ENCODE measurements at places on chromosomes 6 and 20.

- DNase-seq = no peak
Measured at GRCh38 chr6:15989397-15989796, 139.5 kb upstream of the MYLIP start.

- DNase-seq = no peak
Measured at GRCh38 chr6:148867862-148868261, 121.0 kb downstream of the UST start.

DNA sequence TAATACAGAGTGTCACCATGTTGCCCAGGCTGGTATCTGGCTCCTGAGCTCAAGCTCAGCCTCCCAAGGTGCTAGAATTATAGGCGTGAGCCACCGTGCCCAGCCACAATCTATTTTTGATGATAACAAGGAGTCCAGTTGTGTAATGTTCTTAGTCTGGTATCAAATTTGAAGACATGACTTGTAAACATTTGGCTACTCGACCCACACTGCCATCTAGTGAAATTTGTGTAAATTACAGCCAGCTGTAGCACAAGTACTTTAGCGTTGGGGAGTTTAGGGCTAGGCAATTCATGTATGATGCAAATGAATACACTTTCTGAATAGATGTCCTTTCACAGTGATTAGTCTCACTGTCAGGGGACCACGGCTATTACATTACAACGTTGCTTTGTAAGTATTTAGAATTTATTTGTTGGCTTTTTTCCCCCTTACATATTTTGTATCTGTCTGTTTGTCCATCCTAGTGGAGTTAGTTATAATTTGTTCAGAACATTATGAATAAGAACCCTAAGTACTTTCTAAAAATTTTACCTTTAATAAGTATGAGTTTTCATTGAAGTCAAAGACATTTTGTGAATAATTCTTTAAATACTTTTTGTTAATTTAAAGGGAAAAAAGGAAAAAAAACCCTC, 139.7 kb downstream of the PRDM13 start:
- DNase-seq = peak; percentile 80

DNA sequence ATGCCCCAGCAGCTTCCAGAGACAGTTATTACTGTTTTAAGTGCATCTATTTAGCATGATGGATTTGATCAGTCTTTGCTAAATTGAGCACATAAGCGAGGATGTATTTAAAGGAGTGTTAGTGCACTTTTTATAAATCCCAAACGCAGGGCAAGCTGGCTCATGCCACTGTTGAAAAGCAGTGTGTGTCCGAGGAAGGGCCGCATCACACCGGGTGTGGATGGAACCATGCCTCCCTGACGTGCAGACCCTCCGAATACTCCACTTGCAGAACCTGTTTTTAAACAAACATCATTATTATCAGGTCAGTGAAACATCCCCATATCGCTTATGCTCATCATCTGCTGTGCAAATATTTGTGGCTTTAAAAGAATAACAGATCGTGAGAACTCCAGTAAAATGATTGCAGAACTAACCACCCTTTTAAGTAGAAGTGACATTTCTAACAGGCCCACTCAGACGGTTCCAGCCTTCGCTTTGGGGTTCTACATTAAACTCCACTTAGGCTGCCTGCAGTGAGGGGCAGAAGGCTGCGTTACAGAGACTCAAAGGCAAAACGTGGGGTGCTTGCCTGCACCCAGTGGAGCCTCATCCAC, 190.1 kb downstream of the CDH4 start:
- peak; percentile 33 for DNase-seq

- DNase-seq = peak; percentile 25
Measured at GRCh38 chr6:31659649-31660380, 763 bp downstream of the C6orf47 start.

- DNase-seq = peak; percentile 22
Measured at GRCh38 chr6:28117386-28118050, 6.9 kb upstream of the ZSCAN16 start.

DNA sequence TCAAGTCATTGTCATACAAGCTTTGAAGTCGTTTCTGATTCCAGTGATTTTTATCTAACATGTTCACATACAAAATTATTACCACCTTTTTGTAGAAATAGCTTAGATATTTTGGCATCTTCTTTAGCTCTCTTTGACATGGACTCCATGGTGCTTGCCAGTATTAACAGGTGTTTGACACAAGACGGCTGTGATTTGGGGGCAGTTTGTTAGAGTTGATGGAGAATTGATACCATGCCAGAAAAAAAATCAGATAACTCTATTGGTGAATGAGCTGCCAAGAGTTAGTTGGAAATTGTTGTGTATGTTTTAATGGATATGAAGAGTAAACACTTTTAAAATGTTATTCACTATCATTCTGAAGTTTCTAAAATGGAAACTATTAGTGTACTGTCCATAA, 146.6 kb upstream of the LAMP5 start:
- no peak for DNase-seq

DNA sequence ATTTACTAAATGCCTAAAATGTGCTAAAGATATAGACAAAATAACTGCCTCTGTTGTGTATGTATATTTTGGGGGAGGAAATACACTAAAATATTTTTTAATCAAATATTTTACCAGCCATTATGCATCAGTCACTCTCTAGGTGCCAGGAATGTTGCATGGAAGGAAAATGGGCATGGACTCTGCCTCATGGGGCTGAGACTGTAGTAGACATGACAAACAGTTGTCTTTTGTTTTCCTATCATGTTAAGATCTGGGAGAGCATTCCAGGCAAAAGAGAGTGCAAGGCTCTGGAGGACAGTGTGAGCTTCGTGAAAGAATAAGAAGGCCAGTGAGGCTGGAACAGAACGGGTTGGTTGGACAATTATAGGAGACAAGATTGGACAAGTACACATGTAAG, 26.5 kb downstream of the HLA-DOB start:
- DNase-seq = no peak

DNA sequence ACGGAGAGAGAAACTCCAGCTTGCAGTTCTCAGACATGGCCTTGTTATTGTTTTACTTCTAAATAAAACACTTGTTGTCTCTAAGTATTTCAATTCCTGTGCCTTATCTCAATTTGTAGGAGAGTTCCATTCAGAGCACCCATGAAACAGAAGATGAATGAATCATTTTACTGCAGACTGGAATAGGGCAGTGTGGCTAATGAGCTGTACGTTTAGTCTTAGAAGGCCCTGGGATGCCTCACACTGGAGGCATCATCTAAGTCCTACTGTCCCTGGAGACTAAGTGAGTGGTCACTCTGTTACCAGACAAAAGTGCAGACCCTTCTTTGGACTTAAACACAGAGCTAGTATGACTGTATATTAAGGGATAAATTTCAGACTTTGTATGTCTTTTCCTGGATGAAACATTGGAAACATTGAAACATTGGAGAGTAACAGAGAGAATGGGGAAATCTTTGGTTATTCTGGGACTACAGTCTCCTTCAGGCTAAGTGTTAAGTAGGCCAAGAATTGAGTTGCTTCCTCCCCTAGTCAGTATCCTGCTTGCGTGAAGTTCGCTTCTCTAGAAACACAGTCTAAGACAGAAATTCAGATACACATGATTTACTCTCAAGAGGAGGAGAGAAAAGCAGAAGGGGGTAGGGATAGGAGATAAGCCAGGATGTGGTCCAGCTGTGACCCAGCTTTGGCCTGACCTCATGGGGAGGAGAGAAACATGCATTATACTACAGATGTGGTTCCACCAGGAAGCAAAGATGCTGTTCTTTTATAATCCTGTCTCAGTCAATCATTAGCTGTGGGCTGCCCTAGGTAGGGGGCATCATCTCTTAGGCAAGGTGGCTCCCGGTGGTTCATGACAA, 167.4 kb upstream of the BMP2 start:
- no peak for DNase-seq

DNA sequence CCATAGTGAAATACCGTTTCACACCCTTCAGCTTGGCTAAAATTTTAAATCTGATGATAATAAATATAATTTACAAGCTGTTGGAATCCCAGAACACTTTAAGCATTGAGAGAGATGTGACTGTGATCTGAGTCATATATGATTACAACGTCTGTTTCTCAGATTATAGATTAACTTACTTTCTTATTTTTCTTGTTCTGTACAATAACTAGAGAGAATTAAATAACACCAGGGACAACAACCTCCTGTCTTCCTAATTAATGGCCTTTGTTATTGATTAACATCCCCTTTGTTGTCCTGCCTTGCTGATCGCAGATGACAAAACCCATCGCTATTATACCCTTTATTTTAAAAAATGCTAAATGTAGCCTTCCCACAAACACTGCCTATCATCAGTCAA, 87.8 kb upstream of the EZR start:
- no peak for DNase-seq

GRCh38 chr20:3990716-3991115, 24.6 kb downstream of the RNF24 start:
- DNase-seq = no peak

DNA sequence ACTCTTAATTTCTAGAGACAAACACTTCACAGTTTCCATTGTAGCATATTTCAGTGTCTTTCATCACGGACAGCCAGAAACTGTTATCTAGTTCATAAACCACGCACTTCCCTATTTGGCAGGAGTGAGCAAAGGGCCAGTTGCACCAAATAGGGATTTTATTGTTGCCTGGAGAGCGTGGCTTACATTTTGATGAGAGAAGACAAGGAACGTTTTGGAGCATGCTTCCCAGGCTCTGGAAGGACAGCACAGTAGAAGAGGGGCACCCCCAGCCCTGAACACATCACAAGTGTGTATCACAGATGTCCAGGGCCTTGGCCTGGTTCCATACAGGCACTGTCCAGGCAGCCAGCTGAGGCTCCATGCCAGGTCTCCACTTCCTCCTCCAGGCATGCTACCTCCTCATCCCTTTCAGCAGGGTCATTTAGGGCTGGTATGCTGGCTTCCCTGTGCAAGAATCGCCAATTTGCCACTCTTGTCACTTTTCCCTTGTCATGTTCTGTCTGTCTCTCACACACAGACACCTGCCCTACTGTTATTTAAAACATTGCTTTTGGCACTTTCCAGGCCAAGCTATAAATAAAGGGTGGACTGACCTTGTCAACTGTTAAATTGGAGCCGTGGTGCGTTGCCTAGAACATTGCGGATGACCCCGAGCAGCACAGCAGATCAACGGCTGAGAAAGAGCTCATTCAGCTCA, 235.0 kb upstream of the GMDS start:
- DNase-seq = no peak

GRCh38 chr20:63915471-63915870, 20.5 kb downstream of the DNAJC5 start:
- DNase-seq = no peak

DNA sequence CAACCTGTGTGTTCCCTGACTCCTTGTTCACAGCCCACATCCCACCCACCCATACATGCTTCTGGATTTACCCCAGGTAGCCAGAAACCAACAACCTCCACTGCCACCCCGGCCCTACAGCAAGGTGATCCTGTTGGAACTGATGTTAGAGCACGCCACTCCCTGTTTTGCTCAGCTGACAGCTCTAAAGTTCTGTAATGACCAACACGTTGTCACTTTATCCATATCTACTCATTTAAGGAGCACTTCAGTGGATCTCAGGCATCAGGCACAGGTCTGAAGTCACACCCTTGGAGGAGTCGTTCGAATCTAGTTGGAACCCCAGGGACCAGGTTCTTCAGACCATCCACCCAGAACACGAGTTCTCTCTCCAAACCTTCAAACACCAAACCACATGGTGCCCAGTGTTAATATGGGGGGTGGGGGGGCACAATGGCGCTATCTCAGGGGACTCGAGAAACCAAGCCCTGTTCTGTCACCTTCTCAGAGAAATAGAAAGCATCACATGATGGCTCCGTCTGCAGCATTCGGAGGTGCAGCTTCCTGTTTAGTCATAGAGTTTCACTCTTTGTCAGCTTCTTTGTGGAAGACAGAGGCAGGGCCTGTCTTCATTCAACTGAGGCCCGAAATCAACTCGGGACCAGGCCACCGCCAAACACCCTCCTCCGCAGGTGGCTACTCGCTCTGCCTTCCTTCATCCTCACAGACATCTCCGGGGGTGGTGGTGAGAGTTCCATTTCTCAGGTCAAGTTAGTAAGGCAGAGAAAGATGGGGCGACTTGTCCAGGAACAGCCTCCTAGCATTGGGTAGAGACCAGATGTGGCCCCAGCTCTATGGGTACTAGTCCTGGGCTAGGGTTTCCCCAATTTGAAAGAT, 142.2 kb downstream of the NFATC2 start:
- no peak for DNase-seq

DNA sequence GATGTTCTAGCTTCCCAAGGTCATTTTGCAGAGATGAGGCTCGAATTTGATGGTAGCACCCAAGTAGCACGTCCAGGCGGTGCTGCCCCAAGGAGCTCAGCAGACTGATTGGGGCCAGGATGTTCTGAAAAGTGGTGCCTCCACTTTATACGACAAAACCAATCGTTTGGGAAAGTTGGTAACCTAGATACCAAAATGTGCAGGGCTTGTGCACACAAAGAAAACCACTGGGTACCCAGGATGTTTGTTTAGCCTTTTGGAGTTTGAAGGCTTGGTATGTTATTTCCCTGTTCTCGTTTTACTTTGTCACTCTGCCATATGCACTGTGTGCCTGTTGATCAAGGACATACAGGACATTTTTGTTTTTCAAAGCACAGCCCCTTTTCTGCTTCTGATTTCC, 40.7 kb upstream of the PBOV1 start:
- DNase-seq = no peak

DNA sequence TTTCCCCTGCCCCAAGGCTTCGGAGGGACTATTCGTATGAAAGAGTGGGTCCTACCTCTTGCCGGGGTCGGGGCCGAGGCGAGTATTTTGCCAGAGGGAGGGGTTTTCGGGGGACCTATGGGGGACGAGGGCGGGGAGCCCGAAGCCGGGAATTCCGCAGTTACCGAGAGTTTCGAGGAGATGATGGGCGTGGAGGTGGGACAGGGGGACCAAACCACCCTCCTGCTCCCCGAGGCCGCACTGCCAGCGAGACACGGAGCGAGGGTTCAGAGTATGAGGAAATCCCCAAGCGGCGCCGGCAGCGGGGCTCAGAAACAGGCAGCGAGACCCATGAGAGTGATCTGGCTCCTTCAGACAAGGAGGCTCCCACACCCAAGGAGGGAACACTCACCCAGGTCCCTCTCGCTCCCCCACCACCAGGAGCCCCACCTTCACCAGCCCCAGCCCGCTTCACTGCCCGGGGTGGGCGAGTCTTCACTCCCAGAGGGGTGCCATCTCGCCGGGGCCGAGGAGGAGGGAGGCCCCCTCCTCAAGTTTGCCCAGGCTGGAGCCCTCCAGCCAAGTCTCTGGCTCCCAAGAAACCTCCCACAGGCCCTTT, 11.3 kb downstream of the PRRC2A start:
- DNase-seq = no peak

DNA sequence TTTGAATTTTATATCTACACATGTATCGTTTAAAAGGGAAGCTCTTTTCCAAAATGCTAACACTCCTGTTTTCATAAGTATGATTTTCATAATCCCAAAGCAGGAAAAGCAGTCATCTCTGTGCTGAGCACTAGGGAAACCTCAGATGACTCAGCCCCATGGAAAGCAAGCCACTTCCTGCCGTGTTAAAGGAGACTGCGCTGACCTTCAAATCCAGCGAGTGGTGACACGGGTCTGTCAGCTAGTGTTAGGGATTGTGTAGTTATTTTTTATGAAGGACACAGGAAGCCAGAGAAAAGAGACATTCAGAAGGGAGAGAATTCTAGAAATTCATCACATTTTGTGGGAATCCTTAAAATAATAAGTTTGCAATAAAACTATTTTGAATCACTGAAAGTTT, 57.0 kb upstream of the CD93 start:
- peak; percentile 82 for DNase-seq

GRCh38 chr20:20060234-20060998, 8.1 kb downstream of the CFAP61 start:
- DNase-seq = no peak

GRCh38 chr20:16189371-16189770, 383.9 kb downstream of the KIF16B start:
- DNase-seq = no peak

GRCh38 chr6:20805021-20805420, 270.8 kb downstream of the CDKAL1 start:
- DNase-seq = no peak

GRCh38 chr6:87669051-87669450, 33.0 kb downstream of the AKIRIN2 start:
- no peak for DNase-seq

All from AG10803 (cell line).